ENCODE measurements at places on chromosomes 12 and 14.

GRCh38 chr14:63436286-63437098, 106.7 kb downstream of the PPP2R5E start:
- DNase-seq: no peak

DNA sequence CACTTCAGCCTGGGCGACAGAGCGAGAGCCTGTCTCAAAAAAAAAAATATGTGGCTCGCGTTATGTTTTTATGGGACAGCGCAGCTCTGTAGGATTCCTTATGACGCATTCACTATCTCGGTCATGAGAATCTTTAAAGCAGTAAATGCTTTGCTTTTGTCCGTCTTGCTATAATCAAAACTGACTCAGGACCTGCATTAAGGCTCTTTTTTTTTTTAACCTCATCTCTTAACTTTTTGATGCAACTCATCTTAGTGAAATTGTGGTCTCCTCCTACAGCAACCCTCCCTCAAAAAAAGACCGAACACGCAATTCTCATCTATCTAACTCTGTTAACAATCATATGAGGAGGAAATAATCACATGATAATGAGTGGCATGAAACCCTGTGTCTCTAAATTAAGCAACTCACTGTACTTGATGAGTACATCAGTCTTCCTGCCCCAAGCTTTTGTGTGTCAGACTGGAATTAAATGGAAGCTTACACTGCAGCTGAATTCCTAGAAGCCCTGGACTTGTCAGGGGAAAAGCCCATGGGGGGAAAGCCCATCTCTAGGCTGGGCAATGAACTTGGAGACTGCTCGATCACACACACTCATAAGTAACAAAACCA, 4.3 kb downstream of the P2RX4 start:
- peak; percentile 71 for DNase-seq

DNA sequence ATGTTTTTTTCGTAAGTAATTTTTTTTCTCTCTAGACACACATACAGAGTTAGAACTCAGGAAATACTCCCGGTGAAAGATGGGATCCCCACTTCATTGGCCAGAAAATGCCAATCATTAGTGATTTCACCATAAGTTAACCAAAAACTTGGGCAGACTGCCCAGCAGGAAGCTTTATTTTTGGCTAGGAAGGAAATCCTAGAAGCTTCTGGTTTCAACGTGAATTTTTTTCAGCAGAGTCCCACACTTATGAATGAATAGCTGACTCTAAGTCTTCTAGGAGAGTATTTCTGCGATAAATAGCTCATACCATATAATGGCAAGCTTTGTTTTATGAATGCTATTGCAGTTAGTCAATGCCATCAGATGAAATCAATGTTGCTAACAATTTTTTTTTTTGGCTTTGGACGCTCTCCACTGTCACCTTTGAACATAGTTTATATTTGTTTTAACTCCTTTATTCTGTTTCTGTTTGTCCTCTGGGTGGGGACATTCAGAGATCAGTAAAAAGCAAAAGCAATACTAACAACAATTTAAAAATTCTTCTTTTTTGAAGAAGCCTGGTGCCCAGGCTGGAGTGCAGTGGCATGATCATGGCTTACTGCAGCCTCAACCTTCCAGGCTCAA, 9.5 kb downstream of the PPP1CC start:
- no peak for DNase-seq

GRCh38 chr14:21923820-21924219, 250.2 kb upstream of the OR4E1 start:
- no peak for DNase-seq

GRCh38 chr12:126389220-126389841, 1324.1 kb downstream of the AACS start:
- DNase-seq: peak; percentile 76

DNA sequence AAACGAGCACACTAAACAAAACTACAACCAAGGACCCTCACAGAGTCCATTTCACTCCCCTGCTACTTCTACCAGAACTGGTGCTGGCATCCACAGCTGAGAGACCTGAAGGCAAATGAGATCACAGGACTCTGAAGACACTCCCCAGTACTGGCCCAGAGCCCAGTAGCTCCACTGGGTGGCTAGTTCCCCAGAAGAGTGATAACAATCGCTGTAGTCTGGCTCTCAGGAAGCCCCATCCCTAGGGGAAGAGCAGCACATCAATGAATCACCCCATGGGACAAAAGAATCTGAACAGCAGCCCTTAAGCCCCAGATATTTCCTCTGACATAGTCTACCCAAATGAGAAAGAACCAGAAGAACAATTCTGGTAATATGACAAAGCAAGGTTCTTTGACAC, 190.7 kb upstream of the BMP4 start:
- DNase-seq: peak; percentile 88

DNA sequence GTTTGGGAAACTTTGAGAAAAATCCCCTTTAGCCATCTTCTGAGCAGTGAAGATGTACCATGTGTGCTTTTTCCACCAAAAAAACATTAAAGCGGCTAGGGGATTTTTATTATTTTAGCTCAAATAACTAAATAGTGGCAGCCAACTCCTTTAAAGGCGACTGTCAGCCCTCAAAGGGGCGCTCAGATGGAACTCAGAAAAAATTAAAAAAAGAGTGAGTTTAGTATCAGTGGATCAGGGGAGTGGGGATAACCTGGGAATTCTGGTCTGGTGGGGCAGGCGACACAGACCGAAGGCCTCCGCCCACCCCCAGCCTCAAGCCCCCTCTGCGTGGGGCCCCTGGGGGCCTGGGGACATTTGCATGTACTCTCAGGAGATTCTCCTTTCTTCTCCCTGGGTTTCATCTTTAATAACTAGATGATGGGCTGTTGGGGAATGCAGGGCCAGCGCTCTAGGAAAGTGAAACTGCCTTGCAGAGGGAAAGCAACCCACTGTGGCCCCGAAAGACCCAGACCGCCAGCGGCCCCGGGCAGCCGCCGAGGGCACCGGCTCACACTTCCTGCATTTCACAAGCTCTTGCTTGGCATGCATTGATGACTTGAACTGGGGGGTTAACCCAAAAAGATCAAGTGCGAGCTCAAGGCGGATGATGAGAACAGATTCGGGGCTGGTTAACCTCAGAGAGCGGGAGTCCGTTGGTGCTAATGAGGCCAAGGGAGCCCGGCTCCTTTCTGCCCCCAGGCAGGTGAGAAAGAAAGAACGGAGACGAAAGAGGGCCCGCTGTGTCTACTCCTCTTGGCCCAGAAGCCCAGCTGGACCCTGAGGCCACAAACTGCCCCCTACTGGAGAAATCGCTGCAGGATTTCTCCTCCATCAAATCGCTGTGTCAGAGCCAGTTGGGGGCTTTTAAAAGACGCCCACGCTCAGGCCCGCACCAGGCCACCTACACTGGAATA, 7.3 kb upstream of the BATF start:
- DNase-seq: no peak

DNA sequence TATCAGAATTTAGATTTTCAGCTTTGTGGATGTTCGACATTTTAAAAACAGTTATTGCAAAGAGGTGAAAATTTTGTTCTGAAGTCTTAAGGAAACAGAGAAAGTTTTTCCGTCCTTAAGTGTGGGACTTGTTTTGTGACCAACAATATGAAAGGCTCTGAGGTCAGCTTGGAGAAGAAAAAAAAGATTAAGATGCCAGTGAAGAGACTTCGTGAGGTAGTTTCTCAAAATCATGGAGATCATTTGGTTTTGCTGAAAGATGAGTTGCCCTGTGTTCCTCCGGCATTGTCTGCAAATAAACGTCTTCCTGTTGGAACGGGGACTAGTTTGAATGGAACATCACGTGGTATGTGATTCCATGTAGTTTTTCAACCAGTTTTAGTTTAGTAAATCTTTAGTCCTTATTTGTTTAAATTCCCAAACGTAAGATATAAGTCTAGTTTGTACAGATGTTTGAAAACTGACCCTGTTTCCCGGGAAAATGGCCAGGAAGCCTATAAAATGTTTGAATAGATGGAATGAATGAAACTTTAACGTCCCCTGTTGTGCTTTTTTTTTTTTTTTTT, 682 bp downstream of the KIAA0586 start:
- peak; percentile 44 for DNase-seq

DNA sequence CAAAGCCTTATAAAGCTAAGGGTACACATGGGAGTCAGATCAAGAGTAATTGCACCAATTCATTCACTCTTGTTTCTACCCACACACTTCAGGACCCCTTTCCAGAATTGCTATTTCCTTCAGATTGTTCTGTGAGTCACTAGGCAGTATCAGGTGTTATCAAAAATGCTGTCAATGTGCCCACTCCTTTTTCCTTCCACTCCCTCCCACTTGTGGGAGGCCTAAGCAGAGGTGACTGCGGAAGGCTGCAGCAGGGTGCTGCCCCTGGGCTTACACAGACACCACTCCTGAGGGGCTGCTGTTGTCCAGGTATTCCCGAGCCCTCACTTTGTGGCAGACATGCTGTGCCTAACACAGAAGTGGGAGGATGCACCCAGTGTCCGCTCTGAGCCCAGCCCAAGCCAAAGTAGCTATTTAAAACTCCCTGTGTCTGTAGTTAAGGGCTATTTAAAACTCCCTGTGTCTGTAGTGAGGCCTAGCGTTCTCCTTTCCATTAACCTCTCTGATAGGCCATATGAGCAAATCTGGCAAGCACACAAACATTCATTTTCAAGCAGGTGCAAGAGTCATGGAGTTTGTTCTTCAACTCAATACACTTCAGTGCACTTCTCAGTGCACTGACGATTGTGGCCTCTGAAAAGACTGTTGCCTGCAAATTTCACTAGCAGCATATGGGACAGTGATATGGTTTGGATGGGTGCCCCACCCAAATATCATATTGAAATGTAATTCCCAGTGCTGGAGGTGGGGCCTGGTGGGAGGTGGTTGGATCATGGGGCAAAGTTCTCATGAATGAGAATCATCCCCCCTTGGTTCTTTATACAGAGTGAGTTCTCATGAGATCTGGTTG, 117.8 kb downstream of the PHLDA1 start:
- DNase-seq: no peak

DNA sequence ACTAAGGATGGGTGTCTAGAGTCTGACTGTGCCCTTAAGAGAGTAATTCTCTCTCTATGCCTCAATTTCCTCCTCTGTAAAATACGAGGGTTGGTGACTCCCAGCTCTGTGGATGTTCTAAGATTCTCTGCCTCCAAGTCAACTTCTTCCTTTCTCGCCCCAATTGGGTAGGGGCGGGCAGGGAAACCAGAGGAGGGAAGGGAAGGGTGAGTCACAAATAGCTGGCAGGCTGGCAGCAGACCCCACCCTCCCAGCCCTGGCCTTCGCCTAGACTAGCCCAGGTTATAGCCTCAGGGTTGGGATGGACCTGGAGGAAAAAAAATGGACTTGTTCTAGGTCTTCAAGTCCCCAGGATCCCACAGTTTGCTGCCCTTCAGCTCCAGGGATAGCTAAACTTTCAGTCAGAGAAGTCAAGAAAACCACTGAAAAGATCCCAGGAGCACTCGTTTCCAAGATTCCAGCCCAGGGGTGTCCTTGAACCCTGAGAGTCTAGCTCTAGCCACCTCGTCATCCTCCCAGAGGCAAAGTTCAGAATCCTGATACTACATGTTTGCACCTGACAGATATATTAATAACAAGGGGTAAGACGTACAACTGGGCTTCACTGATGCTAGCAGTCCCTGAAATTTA, 2.3 kb downstream of the DGKA start:
- peak; percentile 89 for DNase-seq

GRCh38 chr12:113191227-113191626, 5.7 kb downstream of the RITA1 start:
- no peak for DNase-seq

DNA sequence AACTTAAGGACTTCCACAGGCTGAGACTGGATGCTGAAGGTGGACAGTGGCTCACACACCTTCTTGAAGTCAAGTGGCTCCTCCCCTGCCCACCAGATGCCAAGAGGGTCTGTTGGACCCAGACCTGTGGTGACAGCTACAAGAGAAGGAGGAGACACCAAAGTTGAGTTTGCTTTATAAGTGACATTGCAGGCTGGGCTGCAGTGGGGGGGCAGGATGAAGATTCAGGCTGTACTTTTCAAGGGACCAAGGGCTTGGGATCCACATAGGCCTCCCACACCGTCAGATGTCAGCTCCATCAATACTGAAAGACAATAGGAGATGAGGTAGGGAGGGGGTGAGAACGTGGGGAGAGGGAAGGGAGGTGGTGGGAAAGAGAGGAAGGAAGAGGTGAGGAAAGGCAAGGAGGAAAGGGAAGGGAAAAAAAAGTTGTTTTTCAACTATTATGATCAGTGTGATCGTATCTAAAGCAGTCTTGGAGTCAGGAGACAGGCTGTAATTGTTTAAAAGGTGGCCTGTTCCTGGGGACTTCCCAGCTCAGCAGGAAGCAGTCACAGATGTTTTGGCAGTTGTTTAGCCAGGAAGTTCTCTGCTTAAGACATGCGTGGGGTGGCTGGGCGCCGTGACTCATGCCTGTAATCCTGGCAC, 84.1 kb upstream of the RESF1 start:
- peak; percentile 70 for DNase-seq

GRCh38 chr14:22510527-22511110, 78.4 kb downstream of the DAD1 start:
- DNase-seq: peak; percentile 27

DNA sequence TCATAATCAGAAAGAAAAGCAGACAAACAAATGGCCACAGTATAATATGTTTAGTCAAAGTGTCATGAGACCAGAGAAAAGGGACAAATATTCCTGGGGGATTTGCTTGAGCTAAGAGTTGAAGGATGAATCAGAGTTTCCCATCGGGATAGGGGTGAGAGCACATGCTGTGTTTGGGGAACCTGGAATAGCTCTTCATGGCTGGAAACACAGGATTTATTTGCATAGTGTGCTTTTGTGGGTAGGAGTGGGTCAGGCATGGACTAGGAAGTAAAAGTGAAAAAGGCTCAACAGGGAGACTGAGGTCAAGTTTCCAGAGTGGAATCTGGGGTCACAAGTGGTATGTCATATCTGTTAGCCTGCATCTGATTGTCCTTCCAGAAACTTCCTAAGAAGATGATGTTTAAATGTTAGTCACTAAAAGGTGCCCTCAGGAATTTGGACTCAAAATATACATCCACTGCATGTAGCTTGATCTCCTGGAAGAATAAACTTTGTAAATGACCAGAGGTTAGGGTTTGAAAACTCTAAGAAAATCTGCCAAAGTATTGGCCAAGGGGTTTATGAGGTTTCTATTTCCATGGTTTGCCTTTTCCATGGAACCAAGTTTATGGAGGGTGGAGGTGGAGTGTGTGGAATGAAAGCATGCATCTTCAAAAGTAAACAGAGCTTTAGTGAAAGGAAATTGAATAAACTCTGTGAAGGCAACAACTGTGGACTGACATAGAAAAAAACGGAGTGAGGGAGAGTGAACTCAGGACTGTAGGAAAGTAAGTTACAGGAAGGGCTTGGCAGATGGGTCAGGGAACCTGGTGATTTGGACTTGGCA, 344.6 kb downstream of the C12orf75 start:
- no peak for DNase-seq

GRCh38 chr12:45398552-45398951, 182.7 kb downstream of the ANO6 start:
- no peak for DNase-seq

- DNase-seq: peak; percentile 73
These were observed at the start of gene SUSD6 for GRCh38 chr14:69611172-69612013. TSS of gene SUSD6 (plus strand) at chr14:69611596. CDS start at chr14:69658593, 46,997 bp downstream.

GRCh38 chr12:38886064-38886463, 19.3 kb downstream of the CPNE8 start:
- peak; percentile 70 for DNase-seq

GRCh38 chr12:121277374-121277759, 19.1 kb downstream of the CAMKK2 start:
- DNase-seq: no peak
